ENCODE measurements at places on chromosomes 1 and 21.

- DNase-seq, result no peak
These were observed 151.7 kb downstream of the PCP4 start for GRCh38 chr21:40018871-40019475.

GRCh38 chr1:88729297-88729696, 45.2 kb downstream of the PKN2 start:
- no peak for DNase-seq

DNA sequence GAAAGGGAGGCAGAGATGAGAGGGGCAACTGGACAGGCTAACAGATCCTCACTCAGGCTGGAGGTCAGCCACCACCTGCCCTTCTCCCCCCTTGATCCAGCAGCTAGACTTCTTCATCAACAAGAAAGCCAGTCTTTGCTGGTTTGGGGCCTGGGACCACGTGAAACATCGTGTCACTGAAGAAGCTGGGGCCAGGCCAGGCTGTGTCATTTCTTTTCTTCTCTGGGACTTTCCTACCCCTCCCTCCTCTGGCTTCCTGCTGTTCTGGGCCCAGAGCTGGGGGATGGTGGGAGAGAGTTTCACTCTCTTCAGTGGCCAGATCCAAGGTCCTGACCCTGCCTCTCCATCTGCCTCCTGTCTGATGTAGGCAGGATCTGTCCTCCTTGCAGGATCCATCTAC, 18.1 kb upstream of the SLC26A9 start:
- DNase-seq, result peak; percentile 35

DNA sequence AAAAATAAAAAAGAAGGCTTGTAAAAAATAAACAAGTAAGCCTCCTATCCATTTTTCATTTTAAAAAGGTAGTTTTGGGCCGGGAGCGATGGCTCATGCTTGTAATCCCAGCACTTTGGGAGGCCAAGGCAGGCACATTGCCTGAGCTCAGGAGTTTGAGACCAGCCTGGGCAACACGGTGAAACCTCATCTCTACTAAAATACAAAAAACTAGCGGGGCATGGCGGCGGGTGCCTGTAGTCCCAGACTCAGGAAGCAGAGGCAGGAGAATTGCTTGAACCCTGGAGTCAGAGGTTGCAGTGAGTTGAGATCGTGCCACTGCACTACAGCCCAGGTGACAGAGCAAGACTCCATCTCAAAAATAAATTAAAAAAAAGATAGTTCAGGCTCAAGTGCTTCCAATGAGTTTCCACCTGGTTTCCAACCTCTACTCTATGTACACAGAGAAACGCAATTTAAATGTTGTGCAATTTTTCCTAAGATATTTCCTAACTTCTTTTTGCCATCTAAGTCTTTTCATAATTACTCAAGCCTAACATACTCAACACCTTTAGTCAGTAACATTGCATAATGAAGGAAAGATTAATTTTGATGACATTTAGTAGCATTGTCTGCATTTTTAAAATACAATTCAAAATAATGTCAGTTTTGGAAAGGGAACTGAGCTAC, 106.3 kb downstream of the KCNT2 start:
- no peak for DNase-seq

- DNase-seq, result no peak
These were observed 27.3 kb upstream of the GLIS1 start for GRCh38 chr1:53766194-53766742.

DNA sequence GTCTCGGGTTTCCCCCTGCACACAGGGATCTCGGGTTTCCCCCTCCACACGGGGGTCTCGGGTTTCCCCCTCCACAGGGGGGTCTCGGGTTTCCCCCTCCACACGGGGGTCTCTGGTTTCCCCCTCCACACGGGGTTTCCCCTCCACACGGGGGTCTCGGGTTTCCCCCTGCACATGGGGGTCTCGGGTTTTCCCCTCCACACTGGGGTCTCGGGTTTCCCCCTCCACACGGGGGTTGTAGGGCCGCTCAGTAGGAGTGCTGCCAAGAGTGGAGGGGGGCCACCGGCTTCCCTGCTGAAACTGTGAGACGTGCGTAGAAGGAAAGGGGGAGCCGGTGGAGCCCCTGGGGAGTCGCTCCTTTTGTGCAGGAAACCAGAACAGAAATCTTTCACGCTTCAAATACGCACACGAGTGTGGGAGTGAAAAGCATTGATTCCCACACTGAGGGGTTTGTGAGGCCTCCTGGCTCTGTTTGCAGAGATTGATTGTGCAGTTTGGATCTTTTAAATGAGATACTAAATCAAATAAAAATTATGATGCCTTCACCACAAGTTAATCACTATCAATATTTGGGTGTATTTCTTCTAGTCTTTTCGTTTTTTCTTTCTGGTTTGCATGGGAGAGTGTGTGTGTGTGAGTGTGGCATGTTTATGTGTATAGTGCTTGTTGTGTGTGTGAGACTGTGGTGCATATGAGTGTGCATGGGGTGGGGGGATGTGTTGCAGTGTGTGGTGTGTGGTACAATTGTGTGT, 54.3 kb upstream of the TRAPPC10 start:
- DNase-seq, result no peak

GRCh38 chr1:68051475-68051874, 1.0 kb upstream of the DIRAS3 start:
- no peak for DNase-seq

DNA sequence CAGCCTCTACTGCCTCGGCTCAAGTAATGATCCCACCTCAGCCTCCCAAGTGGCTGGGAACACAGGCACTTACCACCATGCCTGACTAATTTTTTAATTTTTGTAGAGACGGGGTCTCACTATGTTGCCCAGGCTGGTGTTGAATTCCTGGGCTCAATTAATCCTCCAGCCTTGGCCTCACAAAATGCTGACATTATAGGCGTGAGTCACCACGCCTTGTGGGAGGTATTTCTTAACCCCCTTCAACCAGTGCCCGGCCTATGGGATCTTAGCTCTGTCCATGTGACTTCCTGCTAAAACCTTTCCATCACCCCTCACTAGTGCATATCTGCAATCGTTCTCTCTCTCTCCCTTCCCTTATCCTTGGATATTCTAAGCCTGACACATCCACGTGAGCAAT, 86.4 kb downstream of the FOXD2 start:
- DNase-seq, result no peak

GRCh38 chr1:18244762-18245161, 137.2 kb downstream of the IGSF21 start:
- no peak for DNase-seq

GRCh38 chr1:84525779-84526178, 19.4 kb upstream of the GNG5 start:
- no peak for DNase-seq

- no peak for DNase-seq
These were observed 95.0 kb downstream of the TLR5 start for GRCh38 chr1:223048026-223048425.
